ENCODE measurements at places on chromosomes 5 and 9.
A peak's percentile ranks its signal among the peaks of the same experiment; 100 is the strongest.

DNA sequence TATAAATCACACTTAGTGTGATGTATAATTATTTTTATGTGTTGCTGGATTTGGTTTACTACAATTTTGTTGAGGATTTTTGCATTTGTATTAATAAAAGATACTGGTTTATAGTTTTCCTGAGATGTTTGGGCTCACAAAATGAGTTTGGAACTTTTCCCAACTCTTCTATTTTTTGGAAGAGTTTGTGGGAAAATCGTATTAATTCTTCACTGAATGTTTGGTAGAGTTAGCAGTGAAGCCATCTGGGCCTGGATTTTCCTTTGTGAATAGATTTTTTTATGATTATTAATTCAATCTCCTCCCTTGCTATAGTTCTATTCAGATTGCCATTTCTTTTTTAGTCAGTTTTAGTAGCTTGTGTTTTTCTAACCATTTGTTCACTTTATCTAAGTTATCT, 201.7 kb upstream of the NFIL3 start:
- no peak for DNase-seq

GRCh38 chr5:73160239-73160671, 12.7 kb upstream of the TMEM174 start:
- no peak for DNase-seq

- no peak for DNase-seq
These were observed 9.5 kb upstream of the GGTA1 start for GRCh38 chr9:121509180-121509579.

DNA sequence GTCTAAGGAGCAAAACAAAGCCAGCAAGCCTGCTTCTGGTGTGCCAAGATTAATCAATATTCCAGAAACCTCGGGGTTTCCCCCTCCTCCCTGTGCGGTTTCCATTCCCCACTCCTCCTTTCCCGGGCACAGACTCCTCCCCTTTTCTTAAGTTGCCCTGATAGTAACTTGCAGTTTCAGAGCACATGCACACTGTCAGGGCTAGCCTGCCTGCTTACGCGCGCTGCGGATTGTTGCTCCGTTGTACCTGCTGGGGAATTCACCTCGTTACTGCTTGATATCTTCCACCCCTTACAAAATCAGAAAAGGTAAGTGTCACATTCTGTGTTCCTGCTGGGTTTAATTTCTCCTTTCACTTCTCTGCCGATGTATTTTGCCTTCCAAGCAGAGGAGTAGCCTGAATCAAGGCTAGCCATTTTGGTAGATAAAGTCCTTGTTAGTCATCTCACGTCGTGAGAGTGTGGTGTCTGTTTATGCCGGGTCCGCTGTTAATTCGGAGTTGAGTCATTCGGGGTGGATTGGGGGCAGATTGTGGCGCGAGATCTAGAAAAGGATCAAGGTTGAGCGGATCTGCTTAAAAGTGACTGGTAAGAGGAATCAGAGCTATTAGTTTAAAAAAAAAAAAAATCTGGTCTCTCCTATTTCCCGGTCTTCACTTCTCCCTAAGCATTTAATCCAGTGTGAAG, at the start of gene SLC1A3:
Gene SLC1A3, plus strand, starts transcription at position 179 of the 686 bp plus-strand sequence. CDS start 1,818 bp downstream, outside the sequence.
- DNase-seq: no peak

GRCh38 chr5:67192719-67193438, 3.7 kb downstream of the CD180 start:
- DNase-seq: no peak

- no peak for DNase-seq
These were observed 342.3 kb downstream of the PLK2 start for GRCh38 chr5:58117542-58117941.

GRCh38 chr5:164555809-164556208, 1050.4 kb downstream of the MAT2B start:
- DNase-seq: no peak

DNA sequence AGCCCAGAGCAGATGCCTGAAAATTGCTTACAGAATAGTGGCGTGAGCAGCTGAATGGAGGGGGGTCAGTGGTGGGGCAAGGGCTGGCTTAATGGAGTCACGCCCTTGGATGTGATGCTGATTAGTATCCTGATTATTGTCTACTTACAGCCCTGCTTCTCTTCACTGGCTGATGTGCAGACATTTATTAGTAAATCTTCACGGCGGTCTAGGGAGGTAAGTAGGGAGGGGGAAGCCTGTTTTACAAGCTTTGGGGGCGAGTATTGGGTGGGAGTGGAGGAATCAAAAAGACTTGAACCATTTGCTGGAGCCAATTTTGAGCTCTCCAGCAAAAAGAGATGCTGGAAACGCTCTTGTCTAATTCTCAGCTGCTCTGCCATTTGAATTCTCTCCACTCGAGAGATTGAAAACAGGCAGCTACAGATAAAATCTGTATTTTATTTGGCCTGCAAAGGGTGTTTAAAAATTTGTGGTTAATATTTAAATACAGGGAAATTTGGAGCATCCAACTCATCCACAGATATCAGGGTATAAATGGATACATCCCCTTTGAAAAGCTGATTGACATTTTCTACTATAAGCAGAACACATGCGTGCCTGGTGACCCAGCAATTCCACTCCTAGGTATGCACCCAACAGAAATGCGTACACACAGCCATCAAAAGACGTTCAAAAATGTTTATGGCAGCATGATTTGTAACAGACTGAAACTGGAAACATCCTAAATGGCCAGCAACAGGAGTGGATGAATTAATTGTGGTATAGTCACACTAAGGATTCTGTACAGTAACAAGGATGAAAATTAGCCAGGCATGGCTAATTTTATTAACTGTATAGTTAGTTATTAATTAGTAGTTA, 19.5 kb upstream of the ALDH1B1 start:
- no peak for DNase-seq

GRCh38 chr5:163712011-163712410, 206.6 kb downstream of the MAT2B start:
- no peak for DNase-seq

DNA sequence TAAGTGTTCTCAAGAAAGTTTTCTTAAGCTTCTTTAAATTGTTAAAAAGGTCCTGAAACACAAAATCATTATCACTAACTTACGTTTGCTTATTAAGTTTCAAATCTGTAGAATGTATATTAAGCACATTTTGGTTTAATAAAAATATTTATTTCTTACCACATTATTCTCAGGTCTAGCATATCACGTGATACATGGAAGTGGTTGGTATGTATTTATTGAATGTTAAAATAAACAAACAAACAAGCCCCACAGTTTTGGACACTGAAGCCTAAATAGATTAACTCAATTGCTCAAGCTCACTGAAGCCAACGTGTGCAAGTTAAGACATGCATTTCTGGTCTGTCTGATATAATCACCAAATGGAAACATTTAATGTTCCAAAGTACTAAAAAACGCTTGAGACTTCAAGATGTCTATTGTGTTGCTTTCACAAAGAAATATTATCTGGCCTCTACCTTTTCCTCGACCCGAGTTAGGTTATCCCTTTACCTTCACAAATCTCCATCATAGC, 1136.9 kb downstream of the TAF11L14 start:
- DNase-seq: no peak

DNA sequence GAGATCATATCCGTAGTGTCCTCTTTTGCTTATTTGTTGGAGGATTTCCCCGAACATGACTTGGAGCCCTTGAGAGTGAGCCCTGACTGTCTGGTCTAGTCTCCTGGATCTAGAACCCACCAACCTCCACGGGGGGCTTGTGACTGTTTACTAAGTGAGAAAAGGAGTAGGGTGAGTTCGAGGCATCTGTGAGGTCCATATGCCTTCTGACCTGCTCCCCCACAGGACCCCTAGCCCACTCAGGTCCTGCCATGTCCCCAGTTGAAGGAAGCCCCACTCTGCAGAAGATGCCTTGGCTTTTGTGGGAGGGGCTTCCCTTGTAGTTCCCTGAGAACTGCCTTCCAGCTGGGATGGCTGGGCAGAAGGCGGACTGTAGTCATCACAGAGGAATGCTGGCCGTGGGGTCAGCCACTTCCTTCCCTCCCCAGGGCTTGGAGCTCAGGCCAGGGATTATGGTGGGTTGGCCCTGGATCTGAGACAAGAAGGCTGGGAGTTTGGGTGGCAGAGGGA, 7.0 kb upstream of the IRF1 start:
- DNase-seq: peak; percentile 86

DNA sequence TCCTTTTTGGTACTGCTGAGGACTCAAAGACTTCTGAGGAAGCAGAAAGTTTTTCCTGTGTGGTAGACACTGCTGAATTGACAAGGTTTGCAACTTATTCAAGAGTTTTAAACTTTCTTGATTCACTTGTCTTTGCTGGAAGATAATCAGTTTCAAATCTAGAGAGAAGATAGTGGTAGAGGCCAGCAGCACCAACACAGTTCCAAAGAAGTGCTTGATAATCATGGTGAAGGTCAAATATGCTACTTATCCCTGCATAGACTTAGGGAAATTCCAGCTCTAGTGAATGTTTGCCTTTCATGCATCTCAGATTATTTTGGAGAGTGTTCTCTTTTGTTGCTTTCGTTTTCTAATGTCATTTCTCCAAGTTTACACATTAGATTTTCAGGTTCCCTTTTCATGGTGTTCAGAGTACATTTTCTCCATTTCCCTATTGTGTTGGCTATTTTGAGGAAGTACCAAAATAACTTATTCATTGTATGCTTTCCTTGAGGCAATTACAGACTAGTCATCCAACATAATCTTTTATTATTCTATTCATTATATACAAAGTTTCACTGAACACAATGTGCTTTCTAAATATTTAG, 550 bp downstream of the IFNE start:
- no peak for DNase-seq

- DNase-seq: no peak
These were observed 47.1 kb downstream of the SH3RF2 start for GRCh38 chr5:145983446-145983845.

GRCh38 chr5:167051402-167051768, 1240.1 kb upstream of the WWC1 start:
- no peak for DNase-seq

GRCh38 chr9:85530721-85531120, 211.0 kb downstream of the AGTPBP1 start:
- no peak for DNase-seq

DNA sequence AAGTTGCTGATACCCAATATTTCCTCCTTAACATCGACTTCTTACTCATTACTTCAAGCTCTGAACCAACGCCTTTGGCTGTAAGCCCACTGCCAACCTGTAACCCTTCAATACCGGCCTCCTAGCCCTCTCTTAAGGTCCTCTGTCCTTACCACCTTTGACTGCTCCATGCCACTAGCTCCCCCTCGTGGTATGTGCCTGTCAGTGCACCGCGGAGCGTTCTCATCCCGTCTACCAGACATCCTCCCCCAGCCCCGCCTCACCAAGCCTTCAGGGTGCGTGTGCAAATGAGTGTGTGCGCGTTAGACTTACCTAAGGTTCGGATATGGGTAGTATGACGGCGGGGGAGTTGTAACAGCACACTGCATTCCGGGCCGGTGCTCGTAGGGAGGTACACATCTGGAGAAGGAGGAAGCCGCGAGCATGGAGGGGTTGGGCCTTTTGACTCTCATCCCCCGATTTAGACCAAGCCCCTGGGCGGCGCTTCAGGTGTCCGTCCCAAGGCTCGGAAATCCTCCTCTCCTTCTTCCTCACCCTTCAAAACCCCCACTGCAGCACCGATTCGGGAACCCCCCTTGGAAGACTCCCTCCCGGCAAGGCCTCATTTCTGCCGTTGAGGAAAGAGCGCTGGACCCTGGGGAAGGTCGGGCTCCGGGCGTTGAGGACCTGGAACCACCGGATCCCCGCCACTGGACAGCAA, 2.8 kb upstream of the MYORG start:
- DNase-seq: peak; percentile 49

DNA sequence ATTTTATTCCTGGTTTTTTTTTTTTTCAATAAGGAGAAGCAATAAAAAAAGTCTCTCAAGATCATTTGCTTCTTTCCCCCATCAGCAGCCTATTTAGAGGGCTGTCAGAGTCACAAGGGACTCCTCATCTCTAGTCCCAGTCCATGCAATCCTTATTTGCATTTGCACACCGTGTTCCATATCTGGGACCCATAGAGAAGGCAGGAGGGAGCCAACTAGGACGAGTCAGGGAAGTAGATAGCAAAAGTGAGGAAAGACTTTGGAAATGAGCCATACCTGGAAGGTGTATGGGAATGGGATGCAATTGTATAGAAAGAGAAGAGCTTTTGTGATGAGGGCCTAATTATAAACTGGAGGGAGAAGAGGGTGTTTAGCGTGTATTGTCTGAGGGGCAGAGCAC, 160.0 kb downstream of the PIK3R1 start:
- no peak for DNase-seq

- DNase-seq: no peak
These were observed 699.9 kb upstream of the MEF2C start for GRCh38 chr5:89582768-89583339.

DNA sequence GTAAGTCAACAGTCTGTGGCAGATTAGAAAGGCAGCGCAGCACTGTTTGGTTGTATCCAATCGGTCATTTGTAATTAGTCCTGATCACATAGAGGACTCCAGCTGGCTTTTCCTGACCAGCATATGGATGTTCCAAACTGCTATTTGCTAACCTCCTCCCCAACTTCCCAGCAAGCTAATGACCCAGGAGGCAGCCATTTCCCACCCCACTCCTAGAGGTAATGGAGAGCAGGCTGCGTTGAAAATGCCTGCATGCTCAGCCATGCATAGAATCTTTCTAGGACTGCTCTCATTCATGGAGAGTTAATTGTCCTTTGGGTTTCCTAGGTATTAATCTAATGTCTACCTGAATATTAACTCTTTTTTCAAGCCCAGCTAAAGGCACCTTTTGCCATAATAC, 850.6 kb upstream of the WWC1 start:
- no peak for DNase-seq

DNA sequence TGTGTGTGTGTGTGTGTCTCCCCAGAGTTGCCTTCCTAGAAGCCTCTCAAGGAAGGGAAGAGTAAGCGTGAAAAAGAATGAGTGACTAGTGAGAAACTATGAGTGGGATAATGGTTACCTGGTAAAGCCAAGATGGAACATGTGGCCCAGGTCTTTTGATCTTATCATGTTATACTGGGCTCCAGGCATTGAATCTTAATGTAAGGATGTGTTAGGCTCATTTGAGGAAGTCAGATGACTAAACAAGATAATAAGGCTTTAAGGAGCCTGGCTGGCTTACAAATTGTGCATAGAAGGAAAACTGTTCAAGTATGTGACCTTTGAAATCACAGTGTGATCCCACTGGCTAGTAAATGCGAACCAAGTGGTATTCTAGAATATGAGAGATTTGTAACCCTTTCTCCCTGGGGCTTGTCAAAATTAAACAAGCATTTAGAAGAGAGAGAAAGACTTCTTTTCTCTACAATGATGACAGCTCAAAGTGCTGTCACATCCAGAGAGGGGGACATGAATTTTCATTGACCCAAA, 29.9 kb upstream of the HMHB1 start:
- no peak for DNase-seq

GRCh38 chr5:91174396-91174795, 208.7 kb downstream of the ARRDC3 start:
- DNase-seq: no peak

- DNase-seq: no peak
These were observed 9.7 kb downstream of the SLC12A7 start for GRCh38 chr5:1101961-1102713.

DNA sequence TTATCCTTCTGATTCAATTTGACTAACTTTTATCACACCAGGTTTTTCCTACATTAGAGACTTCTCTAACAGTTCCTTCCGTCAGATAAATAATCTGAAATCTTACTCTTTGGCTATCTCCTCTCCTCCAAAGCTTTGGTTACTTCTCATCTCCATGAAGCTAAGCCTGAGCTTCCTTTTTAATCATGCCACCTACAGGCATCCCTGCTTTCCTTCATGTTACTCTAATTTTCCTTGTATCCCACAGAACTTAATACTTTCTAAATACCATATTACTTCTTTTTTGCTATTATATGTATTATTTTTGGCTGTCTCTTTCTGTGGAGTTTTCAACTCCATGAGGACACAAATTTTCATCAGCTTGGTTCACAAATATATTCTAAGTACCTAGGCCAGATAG, 49.7 kb downstream of the C9 start:
- DNase-seq: no peak

- DNase-seq: no peak
These were observed 169.7 kb downstream of the GLIS3 start for GRCh38 chr9:4130166-4130565.

Data from AG04450 (cell line).